ENCODE measurements at places on chromosomes 7 and 10.
A peak's percentile ranks its signal among the peaks of the same experiment; 100 is the strongest.

DNA sequence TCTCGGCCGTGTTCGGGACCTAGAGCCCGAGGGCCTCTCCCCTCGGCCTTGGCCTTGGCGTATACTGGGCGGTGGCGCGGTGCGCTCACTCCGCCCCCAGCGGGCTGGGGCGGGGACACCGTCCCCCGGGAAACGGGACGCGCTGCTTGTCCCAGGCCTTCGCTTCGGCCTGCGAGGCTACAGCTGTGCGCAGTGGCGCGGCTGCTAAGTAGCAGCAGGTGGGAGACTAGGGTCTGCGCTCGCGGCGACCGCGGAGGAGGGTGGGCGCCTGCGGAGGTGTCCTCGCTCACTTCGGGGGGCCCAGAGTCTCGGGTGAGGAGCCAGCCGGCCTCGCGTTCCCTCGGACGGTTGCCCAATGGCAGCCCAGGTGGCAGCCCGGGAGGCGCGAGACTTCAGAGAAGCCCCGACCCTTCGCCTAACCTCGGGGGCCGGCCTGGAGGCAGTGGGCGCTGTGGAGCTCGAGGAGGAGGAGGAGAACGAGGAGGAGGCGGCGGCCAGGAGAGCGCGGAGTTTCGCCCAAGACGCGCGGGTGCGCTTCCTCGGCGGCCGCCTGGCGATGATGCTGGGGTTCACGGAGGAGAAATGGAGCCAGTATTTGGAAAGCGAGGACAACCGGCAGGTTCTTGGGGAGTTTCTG lies at the start of gene DNAH11:
Gene DNAH11, plus strand, starts transcription at position 149 of the 637 bp plus-strand sequence. Its CDS starts 207 bp downstream, at position 356.
- no peak for DNase-seq

- DNase-seq, result no peak
Measured at GRCh38 chr10:4082861-4083260, 297.9 kb upstream of the KLF6 start.

DNA sequence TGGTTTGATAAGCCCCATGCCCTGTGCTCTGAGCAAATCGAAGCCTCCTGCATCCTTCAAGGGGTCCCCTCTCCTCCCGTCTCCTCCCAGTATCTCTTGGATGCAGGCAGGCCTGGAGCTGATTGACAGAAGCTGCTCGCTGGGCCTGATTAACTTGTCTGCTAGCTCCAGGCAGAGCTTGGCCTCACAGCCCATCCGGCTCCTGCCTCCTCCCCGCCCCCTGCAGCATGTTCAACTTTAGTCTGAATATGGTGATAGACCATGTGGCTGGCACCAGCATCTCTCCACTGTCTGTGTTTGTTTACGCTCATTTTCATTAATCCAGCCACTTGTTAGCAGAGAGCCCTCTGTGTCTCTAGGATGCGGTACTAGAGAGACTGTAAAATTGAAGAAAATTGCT lies 432.2 kb downstream of the DPP6 start:
- DNase-seq, result no peak

GRCh38 chr7:44330331-44330730 lies 4.9 kb upstream of the CAMK2B start:
- no peak for DNase-seq

DNA sequence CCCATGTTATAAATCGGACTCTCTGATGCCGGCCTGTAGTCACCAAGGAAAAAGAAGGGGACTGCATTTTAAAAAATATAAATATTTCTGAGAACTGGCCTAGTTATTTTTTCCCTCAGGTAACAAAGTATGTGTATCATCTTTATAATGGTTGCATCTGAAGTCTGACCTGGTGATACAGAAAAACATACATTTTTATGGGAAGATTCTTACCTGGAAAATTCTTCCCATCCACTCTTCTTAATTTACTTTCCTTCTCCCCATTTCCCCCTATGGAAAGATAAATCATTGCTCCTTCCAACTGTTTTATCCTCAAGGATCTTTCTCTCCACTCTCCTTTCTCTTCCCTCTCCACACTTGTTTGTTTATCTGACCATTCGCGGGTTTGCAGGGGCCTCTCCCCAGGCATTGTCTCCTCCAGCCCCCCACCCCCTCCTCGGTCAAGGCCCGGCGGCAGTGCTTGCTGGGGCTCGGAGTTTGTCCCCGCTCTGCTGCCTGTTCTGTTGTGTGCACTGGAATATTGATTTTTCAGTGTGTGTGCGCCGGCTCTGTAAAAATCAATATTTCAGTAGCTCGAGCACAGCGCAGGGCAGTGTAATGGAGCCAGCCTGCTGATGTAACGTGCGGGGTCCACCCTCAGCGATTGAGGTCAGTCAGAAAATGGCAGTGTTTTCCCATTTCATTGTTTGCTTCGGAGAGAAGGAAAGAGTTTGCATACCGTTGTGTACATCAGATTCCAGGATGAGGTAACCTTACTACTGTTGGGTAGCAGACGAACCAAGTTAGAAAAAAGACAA lies 199.5 kb upstream of the NFE2L3 start:
- no peak for DNase-seq

GRCh38 chr10:73086816-73087215 lies 9.8 kb downstream of the P4HA1 start:
- no peak for DNase-seq

- no peak for DNase-seq
Measured at GRCh38 chr10:131961777-131962662, 19.7 kb downstream of the BNIP3 start.

DNA sequence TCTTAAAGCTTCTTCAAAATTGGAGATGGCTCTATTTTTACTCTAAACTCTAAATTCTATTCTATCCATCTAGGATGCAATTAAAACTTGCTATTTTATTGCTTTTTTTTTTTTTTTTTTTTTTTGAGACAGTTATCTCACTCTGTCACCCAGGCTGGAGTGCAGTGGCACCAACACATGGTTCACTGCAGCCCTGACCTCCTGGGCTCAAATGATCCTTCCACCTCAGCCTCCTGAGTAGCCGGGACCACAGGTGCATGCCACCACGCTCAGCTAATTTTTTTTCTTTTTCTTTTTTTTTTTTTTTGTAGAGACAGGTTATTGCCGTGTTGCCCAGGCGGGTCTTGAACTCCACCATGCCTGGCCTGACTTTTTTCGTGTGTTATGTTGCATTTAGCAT lies 41.2 kb downstream of the DNAJC1 start:
- DNase-seq, result no peak

- no peak for DNase-seq
Measured at GRCh38 chr10:132366006-132366405, 31.0 kb upstream of the PWWP2B start.

DNA sequence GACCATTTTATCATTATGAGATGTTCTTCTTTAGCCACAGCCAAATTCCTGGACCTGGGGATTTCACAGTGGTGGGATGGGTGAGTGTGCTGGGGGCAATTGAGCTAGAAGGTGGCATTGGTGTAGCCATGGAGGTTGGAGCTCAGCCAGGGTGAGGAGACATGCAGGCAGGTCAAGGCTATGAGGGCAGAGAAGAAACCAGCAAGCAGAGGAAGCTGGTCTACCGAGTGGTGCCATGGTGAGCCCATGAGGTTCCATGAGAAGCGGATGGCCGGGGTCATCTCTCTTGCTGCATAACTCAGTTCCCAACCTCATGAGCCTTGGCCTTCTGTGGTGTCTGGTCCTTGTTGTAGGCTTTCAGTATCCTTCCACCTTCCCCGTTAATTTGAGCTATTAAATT lies 91.4 kb downstream of the CARD11 start:
- DNase-seq, result no peak

- DNase-seq, result no peak
Measured at GRCh38 chr7:32221736-32222135, 151.5 kb upstream of the PDE1C start.

DNA sequence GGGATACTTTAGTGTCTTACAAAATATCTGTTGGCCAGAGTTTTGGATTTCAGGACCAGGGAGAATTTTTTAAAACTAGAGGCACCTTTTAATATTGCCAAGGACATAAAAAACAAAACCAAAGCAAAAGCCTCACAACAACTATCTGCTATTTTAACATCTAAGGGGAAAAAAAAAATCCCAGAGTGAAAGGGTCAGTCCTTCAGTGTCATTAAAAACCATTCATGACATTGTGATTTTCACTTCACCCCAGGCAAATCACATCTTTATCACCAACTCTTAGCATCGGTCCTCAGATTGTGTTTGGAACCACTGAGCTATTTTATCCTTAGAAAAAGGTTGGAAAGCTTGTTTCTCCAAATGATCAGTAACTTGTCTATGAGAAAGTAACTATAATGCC lies 10.7 kb downstream of the CEP41 start:
- DNase-seq, result no peak

- no peak for DNase-seq
Measured at GRCh38 chr7:113796557-113796956, 122.3 kb downstream of the PPP1R3A start.

DNA sequence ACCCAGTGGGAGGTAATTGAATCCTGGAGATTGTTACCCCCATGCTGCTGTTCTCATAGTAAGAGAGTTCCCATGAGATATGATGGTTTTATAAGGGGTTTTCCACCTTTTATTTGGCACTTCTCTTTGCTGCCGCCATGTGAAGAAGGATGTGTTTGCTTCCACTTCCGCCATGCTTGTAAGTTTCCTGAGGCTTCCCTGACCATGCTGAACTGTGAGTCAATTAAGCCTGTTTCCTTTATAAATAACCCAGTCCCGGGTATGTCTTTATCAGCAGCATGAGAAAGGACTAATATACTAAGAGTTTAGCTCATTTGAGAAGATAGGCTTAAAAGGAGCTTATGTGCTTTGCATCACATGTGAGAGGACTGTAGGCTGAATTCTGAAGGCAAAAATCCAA lies 29.3 kb downstream of the TMEM248 start:
- DNase-seq, result no peak

- no peak for DNase-seq
Measured at GRCh38 chr7:33874943-33875342, 30.4 kb upstream of the BMPER start.

- no peak for DNase-seq
Measured at GRCh38 chr7:106424476-106425016, 139.8 kb upstream of the NAMPT start.

- DNase-seq, result peak; percentile 42
Measured at GRCh38 chr7:151014950-151015349, 9.3 kb downstream of the ATG9B start.

- DNase-seq, result no peak
Measured at GRCh38 chr7:20438248-20438647, 107.5 kb downstream of the ITGB8 start.

DNA sequence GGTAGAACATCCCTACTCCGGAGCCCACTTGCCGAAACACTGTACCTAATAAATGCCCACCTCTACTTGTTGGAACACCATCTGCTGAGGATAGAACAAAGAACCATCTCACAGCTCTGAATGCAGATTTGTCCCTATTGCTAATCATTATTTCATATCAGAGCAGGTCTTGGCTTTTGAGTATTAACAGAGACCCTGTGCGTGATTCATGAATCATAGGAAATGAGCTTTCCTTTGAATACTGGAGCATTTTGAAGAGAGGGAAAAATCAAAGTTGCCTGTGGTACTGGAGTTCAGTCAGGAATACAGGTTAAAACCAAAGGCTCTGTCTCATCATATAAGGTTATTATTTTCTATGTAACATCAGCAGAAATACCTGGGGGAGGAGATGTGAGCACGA lies 1132.3 kb downstream of the XPNPEP1 start:
- no peak for DNase-seq

GRCh38 chr10:102121739-102122372 lies 1.7 kb upstream of the LDB1 start:
- DNase-seq, result no peak

DNA sequence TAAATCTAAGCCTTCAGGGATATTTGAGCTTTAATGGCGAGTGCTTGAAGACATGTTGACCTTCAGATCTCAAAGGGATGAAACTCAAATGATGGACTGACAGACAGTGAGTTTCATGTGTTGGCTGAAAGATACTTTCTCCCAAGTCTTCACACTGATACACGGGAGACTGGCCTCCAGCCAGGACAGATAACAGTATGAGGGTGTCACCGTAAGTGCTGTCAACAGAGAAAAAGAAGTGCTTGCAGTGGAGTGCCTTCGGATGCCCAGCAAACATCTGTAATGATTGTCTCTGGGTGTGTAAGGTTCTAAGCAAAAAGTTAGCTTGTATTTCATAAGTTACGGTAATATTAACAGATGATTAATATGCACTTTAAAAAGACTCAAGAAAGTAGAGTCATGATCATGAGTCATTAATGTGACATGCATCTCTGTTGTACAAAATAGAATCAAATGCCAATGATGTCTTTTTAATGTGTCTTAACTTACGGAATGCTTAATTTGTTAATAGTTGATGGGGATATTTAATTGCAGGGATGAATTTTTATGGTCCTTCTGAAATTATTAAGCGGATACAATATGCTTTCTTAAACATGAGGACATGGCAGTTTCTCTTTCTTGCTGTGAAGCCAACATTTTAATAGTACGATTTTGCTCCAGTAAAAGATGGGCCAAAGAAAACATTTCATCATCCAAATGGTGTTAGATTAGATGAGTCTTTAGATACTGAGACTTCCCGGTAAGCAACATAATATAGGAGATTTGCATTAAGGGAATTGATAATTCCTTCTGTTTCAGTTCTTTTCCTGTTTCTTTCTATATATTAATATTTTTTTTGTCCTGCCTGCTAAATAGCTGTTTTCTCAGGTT lies 292.5 kb downstream of the GALNT17 start:
- DNase-seq, result no peak

DNA sequence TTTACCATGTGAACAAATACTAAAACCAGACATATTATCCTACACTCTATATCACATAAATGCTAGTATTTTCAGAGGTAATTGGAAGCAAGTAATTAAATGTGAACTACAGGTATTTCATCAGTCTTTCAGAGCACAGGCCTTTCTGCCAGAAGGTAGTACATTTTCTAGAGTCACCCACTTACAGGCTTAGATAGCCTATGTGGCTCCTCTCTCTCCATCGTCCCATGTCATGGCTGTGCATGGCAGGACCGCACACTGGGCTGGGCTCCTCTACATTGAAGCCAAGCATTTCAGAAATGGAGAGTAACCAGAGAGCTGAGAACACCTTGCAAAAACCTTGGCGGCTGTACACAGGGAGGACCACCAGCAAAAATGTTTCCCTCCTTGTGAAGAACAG lies 49.7 kb downstream of the GFRA1 start:
- no peak for DNase-seq

DNA sequence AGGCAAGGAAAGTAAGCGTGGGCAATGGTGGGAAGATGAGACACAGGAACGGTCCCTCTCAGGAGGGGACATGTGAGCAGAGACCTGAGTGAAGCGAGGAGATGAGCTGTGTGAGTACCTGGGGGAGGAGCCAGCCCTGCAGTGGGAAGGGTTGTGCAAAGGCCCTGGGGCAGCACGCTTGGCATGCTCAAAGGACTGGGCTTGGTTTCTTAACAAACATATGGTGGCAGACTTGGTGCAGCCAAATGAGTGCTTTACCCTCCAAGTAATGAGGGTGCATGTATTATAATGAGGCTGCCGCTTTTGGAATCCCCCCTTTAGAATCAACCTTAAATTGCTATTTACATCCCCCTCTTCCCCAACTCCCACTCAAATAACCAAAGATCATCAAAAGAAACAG lies 152.7 kb upstream of the FRMD4A start:
- no peak for DNase-seq

GRCh38 chr7:147412109-147412508 lies 1178.5 kb upstream of the C7orf33 start:
- no peak for DNase-seq

- DNase-seq, result no peak
Measured at GRCh38 chr7:79723833-79724618, 270.6 kb upstream of the MAGI2 start.
